ENCODE measurements at places on chromosomes 6 and 20.

DNA sequence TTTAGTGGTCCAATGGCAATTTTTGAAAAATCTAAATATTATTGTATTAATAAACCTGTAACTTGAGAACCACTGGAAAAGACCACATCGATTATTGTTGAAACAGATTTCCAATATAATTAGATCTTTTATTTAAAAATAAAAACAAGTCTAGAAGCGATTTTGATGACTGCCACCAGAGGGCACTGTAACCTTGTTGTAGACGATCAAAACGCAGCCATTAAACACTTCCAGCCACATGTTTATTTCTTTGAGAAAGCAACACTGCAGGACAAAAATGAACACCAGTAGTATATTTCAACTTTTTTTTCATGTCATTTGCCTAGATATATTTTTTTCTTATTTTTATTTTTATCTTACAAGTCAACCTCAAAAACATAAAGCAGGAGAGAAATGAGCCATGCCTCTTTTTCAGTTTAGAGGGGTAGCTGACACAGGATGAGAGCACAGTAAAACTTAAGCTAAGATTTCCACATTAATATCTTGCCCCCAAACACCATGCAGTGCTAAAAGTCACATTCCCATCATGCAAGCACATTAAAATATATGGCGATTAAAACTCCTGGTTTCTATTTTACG is 115.4 kb downstream of the OPRM1 start:
- peak; percentile 68 for DNase-seq

DNA sequence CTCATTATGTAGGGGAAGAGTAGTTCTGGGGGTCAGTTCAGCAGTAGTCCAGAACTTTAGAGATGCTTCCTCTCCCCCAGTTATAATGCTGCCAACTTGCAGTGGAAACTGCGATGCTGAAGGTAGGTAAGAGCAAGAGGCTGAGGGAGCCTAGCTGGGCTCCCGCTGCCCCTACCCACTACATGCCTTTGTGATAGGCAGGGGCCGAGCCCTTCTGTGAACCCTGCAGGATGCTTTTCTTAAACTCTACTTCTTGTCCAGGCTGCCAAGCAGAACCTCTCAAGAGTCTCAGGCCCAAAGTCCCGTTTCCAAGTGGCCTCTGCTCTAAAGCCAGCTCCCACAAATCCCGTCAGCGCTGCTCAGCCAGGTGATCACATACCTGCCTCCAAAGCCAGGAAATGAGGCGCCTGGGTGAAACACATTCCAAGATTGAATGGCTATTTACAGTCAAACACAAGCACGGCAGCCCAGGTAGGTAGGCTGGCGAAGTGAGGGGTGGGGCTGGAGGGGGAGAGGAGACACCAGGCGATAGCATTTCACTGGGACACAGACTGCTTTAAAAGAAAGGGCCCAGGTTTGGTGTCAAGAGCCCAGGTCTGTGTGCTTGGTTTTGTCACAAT is 150.7 kb downstream of the CD24 start:
- no peak for DNase-seq

DNA sequence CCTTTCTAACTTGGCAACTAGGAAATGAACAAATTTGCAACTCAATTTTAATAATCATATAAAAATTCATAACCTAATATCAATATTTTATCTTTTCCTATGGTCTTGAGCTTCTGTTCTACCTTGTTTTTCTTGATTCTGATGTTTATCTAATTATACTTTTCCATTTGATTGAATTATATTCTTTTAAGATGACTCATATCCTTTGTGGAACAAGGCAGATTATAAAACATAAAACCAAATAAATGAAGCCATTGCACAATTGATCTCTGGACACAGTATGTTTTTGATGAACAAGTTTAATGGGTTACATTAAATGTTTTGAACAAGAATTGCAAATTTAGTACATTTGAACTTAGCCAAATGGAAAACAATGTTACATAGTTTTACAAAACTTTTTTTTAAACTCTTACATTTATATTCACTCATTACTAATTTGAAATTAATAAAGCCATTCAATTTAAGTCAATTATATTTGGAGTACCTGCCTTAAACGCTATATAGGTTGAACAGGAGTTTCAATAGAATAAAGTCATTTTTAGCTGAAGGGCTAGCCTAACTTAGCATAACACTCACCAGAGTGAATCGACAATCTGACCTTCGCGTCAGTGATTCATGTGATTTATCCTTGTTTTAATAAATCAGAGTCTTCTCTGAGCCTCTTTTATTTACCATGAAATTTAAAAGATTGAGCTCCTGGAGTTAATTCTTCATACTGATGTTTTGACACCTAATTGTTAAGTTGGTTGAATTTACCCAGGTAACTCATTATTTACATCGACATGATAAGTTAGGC is 3.8 kb downstream of the NCOA7 start:
- no peak for DNase-seq

DNA sequence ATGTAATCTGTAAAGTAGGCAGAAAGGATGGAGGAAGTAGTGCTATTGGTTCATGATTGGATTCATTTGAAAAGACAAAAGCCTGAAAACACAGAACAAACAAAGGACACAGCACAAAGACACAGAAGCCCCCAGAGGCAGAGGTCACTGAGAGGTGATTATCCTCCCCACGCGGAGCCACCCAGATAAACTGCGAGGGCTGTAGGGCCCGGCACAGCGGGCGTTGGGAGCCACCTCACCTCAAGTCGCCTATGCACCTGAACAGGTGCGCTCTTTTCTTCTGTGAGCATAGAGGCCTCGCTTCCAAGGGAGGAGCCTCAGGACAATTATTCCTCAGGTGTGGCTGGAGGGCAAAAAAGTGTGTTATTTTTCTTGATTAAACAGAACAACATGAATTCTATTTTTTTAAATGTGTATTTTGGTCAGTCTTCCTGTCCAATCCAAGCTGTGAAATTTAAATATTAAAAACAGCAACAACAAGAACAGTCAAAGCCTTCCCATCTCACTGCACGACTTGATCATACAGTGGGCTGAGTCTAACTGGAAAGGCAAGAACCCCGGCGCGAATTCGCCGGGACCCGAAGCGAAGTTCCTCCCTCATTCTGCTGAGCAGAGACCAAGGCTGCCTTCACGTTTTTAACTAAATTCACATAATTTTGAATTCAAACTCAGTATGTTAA is 205.3 kb downstream of the THBS2 start:
- DNase-seq: no peak

- DNase-seq: no peak
Measured at GRCh38 chr20:50373674-50374286, 136.4 kb upstream of the PTPN1 start.

- no peak for DNase-seq
Measured at GRCh38 chr6:76035713-76036112, 36.7 kb downstream of the IMPG1 start.

- DNase-seq: no peak
Measured at GRCh38 chr6:46781478-46782378, 11.5 kb upstream of the MEP1A start.

DNA sequence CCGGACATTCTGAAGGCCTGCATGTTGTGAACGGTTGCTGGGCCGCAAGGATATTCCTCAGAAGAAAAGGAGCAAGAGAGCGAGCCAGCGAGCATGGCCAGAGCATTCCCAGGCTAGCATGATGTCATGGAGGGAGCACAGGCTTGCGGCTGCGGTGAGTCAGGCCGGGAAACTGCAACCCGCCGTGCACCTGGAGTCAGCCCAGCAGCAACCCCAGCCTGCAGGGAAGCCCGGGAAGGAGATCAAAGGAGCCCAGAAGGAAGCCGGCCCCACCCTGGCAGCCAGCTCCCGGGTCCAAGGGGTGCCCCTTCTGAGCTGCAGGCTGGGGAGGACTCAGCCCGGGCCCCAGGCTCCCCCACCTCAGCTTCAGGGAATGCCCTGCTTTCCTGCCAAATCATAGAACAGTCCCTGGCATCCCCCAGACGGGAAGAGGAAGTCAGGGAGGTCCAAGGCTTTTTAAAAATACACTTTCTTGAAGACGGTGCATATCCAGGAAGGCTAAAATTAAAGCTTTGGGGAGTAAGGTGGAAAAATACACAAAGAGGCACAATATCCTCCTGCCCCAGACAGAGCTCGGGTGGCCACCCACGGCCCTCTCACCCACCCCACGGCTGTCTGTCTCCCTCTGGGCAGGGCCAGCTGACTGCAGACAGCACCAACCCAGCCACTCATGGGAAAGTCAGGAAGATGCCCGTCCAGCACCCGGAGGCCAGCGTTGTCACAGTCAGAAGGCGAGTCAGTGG is 53.7 kb downstream of the BMP7 start:
- no peak for DNase-seq

GRCh38 chr20:57909763-57910331 is 200.0 kb upstream of the PMEPA1 start:
- DNase-seq: no peak

DNA sequence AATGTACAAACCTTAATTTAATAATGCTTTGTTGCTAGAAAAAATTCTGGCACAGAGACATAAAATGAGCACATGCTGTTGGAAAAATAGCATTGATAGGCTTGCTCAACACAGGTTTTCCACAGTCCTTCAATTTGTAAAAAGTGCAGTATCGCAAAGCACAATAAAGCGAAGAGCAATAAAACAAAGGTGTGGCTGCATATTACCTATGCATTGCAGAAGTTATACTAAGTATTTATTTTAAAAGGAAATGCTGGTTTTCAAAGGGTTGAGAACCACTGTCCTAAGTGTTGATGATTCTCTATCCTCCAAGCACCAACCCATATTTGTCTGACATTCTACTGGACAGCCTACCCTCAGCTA is 54.1 kb upstream of the CAP2 start:
- no peak for DNase-seq

DNA sequence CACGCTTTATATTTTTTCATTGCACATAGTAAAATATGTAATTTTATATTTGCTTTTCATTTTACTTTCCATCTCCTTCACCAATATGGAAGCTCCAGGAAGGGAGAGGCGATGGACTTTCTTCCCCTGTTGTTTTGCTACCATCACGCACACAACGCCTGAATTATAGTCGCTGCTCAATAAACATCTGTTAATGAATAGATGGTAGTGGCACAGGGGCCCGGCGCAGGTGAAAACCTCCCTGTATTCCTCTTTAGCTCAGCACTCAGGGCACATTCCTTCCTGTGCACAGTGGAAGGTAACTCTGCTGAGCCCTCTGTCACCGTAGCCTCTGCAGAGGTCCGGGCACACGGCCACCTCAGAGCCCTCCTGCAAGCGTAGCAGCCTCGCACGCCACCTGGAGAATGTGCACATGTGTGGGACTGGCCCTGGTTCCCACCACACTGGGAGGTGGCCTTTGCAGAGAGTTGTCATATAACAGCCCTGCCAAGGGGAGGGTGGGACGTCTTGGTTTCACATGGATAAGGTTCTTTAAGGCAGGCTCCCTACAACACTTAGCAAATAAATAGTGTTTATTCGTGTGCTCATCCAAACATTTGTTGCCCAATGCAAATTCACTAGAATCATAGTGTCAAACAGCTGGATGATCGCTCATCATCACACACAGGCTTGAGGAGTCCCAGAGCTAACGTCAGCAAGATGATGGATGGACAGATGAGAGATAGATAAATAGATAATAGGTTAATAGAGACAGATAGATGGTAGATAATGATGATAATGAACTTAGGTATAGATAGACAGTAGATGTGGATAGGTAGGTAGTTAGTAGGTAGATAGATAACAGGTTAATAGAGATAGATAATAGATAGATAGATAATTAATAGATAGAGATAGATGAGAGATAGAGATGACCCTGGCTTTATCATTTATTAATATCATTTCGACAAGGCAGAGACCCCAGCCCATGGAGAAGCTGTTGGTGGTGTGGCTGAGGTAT is 32.3 kb upstream of the AFDN start:
- no peak for DNase-seq

DNA sequence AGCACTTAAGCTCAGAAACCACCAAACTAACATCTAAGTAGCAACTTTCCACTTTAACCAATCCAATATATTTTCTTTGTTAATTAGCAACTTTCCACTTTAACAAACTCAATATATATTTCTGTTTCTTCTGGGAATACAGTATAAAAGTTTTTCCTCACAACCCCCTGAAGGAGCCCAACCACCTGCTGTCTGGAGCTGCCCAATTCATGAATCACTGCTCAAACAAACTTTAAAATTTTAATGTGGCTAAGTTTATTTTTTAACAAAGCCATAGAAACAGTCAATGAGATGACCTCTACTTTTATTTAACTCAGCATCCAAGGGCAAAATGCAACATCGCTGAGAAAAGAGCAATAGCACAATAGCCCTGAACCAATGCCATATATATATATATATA is 500.1 kb downstream of the EPM2A start:
- no peak for DNase-seq

- DNase-seq: no peak
Measured at GRCh38 chr20:3156811-3157619, 2.6 kb downstream of the FASTKD5 start.

- DNase-seq: no peak
Measured at GRCh38 chr6:56399250-56399671, 151.9 kb upstream of the COL21A1 start.

GRCh38 chr6:56660381-56660730 is 17.7 kb upstream of the DST start:
- no peak for DNase-seq

DNA sequence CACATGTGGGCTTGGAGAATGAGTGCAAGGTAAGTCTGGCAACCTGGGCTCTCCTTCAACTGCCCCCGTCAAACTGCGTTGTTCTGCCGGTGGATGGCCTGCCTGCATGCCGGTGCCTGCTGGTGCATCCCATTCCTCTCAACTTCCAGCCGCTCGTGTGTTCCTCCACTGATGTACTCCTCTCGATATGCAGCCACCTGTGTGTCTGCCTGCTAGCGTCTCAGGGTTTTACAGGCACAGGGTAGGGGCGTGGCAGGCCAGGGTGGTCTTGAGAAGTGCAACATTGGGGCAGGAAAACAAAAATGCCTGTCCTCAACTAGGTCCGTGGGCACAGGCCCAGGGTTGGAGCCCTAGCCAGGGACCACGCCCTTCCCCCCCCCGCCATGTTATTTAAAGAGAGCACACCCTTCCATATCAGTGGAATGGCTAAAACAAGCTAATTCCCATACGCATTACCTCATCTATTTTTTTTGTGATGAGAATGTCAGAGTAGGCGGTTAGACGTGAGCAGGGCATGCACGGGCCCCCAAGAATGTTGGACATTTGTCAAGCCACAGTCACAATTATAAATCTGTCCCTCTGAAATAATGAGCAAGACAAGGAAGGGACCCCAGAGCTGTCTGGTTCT is 33.2 kb downstream of the SERPINB6 start:
- no peak for DNase-seq

GRCh38 chr6:69884231-69884630 is 17.9 kb downstream of the COL19A1 start:
- no peak for DNase-seq
